ENCODE measurements at places on chromosomes 16 and 17. TPM values are rescaled to one million over a fixed set of nuclear protein-coding genes. Genes with fewer than 3 reads are reported as not detected.

The SPATA22 gene
- not detected for polyA plus RNA-seq

DNA sequence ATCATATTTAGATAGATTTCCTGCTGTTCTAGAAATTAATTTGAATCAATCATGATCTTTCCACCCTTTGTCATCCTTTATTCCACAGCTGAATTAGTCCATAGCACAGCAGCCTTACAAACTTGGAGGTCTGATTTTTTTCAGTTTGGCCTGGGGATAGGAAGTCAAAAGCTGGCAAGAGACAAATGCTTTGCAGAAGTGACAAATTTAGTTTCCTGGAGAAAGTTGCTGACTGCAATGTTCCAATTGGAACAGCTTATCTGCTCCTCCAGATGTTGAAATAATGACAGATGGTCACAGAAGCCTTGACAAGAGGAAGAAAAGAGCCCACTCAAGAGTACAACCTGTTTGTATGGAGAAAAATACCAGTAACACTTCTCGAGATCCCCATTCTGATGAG is 1276.1 kb upstream of the CDH8 start:
- no peak for DNase-seq

The C17orf113 gene
- polyA plus RNA-seq = 0.12 TPM

- DNase-seq = no peak
These were observed 6.8 kb downstream of the ZNF267 start for GRCh38 chr16:31880322-31880979.

The NUPR1 gene
- 40.9 TPM for polyA plus RNA-seq
